ENCODE measurements at places on chromosomes 3 and 15. TPM values are rescaled to one million over a fixed set of nuclear protein-coding genes. Genes with fewer than 3 reads are reported as not detected.

DNA sequence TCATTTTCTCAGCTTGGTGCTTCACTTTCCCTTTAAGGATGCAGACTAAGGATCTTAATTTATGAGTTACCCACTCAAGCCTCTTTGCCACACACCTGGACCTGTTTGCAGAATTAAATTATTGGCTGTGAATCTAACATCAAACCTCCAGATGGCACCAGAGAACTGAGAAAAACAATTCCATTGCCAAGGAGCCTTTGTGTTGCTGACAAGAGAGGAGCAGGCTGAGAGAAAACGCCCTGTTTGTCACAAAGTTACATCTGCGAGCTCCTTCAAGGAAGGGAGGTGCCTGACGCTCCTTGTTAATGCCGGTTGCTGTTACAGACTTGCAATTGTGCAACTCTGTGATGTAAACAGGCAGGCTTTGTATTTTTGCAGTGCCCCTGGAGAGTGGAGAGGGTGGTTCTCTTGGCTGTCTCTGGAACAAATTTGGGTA, 36.3 kb upstream of the TMC3 start:
- peak; percentile 46 for DNase-seq

- DNase-seq: no peak
These were observed 108.9 kb upstream of the TRIM42 start for GRCh38 chr3:140568842-140569520.

- no peak for DNase-seq
These were observed 236.8 kb upstream of the TBC1D5 start for GRCh38 chr3:17979252-17979651.

DNA sequence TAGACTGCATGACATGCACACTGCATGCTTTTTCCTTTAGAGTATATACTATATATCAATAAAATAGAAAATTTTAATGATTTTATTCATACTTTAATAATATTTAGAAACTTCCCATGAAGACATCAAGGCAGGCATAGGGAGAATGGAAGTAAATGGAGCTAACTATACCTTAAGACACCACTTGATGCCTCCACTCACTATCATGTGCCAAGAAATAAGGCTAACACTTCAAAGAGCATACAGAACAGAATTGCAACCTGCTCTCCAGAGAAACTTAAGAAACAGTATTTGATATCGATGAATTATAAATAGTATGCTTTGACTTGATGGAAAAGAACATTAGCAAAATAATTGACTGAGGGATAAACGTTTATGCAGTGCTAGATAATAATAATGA, 192.6 kb upstream of the MBNL1 start:
- no peak for DNase-seq

DNA sequence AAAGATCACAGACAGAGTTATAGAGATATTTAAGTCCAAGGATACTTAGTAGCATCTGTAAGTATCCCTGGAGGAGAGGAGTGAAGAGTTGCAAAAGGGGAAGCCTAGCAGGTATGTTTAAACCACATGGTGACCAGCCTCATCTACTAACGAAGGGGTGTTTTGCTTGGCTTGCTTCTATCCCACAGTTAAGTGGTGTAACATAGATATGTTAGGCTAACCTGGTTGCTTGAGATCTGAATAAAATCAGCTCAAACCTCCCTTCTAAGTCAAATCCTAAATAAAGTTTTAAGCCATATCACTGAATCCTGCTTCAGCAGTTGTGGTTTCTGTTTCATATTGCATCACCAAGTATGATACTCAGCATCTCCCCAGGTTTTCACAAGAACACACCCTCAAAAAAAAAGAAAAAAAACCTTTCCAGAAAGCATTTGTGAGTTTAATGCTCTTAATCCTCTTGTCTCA, 880.2 kb downstream of the ROBO1 start:
- no peak for DNase-seq

GRCh38 chr15:69526081-69527061, 73.8 kb downstream of the RPLP1 start:
- no peak for DNase-seq

- DNase-seq: no peak
These were observed 459.1 kb upstream of the MDFIC2 start for GRCh38 chr3:70771426-70772147.

DNA sequence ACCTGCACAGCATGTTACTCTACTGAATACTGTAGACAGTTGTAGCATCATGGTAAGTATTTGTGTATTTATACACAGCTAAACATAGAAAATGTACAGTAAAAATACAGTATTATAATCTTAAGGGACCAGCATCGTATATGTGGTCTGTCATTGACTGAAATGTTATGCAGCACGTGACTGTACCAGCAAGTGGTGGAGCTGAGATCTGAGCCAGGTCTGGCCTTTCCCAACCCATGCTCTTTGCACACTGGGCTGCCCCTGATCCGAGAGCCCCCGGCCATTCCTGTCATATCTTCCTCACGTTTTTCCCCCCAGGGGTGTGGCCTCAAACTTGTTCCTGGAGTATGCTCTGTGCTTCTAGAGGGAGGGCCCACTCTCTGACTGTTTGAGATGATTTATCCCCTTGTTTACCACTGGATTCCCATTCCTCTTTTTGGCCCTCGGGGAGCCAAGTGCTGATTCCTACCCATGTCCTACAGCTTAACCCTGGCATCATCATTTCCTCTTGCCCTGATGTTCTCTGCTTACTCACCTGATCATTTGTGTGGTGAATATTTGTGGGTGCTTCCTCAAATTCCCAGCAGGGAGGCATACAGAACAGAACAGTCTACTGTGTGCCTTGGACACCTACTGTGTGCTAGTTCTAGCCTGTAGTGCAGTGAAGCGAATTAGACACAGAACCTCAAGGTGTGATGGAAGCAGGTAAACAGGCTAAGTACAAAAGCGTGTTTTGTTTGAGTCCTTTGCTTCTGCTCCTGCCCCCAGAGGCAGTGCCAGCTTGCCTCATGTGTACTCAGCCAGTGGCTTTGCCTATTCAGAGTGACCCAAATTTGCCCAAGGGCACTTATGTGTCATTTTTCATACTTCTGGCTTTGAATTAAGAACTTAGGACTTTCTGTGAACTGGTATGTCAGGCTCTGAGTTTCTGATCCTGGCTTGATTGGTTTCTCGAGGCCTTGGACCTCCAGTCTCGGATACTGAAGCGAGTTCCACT, 21.0 kb downstream of the CSRNP1 start:
- no peak for DNase-seq

- no peak for DNase-seq
These were observed 351 bp downstream of the INSYN1 start for GRCh38 chr15:73752806-73753193.

DNA sequence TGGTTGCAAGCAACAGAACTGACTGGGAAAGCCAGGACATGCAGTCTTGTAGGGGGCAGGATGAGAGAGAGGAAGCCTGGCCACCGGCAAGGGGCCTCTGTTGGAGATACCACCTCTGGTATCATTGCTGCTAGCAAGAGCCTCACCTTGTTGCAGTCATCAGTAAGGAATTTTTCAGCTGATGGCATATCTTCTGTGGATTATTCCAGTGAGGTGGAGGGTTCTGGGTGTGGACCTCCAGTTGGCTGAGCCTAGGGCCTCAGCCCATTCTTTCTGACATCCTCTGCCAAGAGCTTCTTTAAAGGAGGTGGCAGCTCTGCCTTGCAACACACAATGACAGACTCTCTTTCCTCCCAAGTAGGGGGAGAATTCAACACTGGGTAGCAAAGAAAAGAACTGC, 128.9 kb downstream of the AQP9 start:
- no peak for DNase-seq

DNA sequence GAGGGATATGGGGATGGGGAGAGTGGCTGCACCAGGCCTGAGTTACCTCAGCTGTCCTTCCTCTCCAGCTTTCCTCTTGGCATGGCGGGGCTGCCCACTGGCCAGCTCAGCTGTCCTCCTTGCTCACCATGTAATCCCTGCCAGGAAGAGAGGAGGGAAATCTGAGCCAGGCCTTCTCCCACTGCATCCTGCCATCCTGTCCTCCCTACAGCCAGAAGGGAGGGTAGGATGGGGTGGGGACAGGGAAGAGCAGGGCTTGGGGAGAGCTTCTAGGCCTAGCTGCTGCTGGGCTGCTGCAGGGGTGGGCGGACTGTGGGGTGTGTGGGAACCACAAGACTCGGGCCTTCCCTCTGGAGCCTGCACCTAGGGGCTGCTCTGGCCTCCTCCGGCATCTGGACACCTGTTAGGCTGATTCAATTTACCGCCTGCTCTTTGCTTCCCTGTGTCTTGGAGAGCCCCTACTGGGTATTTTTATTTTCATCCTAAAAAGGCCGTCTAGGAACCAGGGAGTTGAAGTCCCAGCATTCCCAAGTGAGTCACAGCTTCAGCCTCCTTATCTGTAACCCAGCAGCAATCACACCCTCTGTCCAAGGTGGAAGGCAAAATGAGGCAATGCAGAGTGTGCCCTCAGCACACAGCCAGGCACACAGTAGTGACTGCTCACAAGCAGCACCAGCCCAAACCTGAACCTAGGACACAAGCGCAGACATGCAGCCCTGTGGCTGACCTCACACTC, 13.1 kb upstream of the KY start:
- DNase-seq: no peak

- DNase-seq: no peak
These were observed 1.6 kb downstream of the SHF start for GRCh38 chr15:45185903-45186770.

DNA sequence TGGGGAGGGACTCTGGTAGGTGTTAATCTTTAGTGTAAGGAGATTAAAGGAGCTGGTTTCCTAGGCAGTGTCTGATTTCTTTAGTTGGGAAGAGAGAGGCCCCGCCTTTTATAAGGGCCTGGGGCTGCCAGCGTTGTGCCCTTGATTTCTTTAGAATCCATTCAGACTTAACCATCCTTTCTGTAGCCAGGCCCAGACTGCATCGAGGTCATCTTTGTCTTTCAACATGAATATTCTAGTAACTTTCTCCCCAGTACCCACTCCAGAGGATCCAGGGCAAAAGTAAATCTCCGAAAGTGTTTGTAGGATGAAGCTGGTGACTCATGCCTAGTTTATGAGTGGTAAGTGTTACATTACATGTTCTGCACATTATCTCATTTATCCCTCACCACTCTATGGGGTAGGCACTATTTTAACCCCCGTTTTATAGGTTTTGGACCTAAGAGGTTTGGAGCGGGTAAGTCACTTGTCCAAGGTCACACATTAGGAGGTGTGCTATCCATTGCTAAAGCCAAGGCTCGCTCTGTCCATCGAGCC, 11.8 kb upstream of the USP3 start:
- no peak for DNase-seq

DNA sequence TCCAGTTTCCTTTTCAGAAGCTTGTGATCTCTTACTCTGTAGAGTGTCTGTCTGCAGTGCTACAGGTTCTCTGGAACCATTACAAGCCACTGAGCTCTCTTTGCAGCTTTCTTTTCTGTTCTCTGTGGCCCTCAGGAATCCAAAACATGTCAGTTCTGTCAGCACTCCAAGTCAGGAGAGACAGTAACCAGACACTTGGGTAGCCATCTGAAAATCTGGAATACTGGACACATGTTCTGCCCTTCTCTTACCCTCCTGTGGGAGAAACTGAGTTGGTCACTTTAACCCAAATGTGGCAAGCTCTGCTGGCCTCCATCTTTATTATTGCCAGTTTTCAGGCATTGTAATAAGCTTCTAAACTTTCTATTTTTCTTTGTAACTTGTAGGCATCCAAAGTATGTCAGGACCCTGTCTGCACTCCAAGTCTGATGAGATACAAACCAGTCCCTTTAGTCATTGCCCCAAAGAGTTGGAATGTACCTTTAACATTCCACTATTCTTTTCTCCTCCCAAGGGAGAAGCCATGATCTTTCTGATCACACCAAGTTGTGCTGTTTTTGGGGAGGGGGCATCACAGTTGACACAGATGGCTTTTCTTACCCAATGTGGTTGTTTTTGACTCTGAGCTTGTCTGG, 183.7 kb downstream of the DPH6 start:
- DNase-seq: no peak

GRCh38 chr3:10779293-10779805, 36.7 kb upstream of the SLC6A11 start:
- no peak for DNase-seq

DNA sequence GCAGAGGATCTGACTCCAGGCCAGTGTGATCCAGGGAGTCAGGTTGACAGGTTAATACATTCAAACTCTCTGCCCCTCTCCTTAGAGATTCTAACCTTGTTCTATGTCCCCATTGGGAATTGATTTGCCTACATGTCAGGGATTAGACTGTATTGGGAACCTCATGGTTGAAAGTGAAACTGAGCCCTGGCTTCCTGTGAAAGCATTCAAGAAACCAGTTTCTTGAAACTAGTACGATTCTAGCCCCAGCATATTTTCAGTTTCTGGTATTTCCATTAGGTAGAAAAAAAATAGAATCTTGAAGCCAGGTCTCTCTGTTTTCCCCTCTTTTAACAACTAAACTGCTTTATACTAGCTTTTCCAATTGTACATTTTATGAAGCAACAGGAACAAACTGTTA, 140.4 kb upstream of the ABI3BP start:
- DNase-seq: no peak

GRCh38 chr3:188568736-188569135, 414.8 kb downstream of the LPP start:
- DNase-seq: no peak

Gene KLHDC8B
- total RNA-seq: 5.4 TPM

Gene ABI3BP
- total RNA-seq: 5.2 TPM

Gene FANCI
- total RNA-seq: 138 TPM

Gene PAQR9
- 1.3 TPM for total RNA-seq

Gene CYP1A2
- total RNA-seq: not detected

Gene PRR20G
- not detected for total RNA-seq

Gene ZNF619
- total RNA-seq: 8.4 TPM

Gene PLA2G4D
- not detected for total RNA-seq

Gene AADACL2
- total RNA-seq: not detected

Gene ANKRD63
- 0.56 TPM for total RNA-seq

Gene LHFPL4
- not detected for total RNA-seq

Gene SLC2A2
- 0.95 TPM for total RNA-seq

Gene ITIH1
- 0.47 TPM for total RNA-seq

Gene TMF1
- total RNA-seq: 34.4 TPM
